ENCODE measurements at places on chromosomes 4 and X.

DNA sequence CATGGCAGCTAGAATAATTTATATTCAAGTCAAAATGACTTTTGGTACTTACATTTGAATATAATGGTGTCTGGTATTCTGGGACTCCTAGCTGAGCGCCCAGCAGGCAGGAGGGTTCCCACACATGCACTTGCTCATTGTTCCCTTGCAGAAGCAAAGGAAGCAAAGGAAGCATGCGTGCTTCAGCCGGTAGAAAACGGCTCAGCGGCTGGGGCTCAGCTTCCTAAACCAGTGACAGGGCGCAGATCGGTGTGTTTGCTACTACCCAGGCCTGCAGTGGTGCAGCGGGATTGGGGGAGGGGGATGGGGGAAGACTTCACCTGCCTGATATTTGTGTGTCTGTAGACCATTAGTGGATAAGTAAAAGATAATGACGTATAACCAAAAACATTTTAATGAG, 978.3 kb upstream of the TENM3 start:
- DNase-seq, result no peak

DNA sequence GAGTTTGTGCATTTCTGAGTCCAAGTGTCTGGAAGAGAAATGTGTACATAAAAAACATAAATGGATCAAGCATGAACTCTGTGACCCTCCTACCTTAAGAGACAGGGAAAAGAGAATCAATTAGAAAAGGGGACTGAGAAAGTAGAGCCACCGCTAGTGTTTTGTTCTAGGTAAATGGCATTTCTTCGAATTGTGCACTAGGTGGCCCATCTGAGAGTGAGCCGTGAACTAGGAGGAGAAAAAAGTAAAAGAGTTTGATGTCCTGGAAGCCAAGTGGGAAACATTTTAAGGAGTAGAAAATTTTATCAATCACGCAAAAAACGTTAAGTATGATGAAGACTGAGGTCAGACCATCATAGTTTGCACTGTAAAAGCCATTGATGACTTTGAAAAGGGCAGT, 55.1 kb downstream of the NAF1 start:
- DNase-seq, result no peak

DNA sequence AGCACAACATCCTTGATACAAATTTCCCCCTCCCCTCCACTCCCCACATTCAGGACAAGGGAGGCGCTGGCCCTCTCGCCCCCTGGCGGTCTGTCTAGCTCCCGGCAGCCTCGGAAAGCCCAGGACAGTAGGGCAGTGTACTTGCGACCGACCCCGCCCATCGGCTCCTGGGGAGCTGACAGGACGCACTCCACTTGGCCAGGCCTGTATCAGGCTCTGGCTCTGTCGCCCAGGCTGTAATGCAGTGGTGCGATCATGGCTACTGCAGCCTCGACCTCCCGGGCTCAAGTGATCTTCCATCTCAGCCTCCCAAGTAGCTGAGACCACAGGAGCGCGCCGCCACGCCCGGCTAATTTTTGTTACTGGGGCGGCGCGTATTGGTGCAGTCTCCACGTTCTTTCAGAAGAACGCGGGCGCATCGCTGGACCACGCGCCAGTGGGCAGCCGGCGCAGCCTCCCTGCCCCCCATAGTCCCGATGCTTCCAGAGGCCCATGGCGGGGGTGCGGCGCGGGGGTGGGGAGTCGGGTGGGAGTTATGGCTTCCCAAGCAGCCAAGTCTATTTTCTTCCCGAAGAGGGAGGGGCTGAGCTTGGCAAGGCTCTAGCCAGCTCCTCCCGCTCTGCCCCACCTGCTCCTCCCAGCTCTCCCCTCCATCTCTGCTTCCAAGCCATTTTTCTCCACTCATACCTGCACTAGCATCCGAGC, 7.8 kb upstream of the AKAP14 start:
- no peak for DNase-seq

- DNase-seq, result no peak
These were observed 25.5 kb downstream of the VEGFC start for GRCh38 chr4:176767183-176767582.

- no peak for DNase-seq
These were observed 121.4 kb downstream of the RNF150 start for GRCh38 chr4:141011901-141012315.

DNA sequence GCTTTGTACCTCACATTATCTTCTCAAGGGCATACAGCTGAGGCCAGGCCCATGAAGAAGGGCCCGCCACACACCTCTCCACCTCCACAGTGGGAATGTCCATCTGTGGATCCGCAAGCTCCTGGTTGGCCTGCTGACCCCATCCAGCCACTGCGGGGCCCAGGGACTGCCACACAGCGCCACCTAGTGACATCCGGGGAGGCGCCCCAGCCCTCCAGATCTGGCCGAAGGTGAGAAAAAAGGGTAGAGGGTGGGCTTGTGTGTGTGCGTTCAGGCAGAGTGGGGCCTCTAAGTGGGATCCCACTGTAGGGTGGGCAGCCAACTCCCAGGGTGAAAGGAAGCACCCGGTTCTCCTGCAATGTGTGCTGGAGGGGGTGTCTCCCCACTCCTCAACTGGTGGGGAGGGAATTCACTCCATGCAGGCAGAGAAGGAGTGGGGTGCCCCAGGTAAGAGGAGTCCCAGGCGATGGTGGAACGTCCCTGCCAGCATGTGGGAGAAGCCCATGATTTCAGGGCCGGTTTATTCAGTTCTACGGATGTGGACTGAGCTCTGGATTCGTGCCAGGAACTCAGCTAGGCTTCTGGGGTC, 117.3 kb downstream of the ENPP6 start:
- DNase-seq, result no peak

GRCh38 chr4:24582235-24582832, 2.0 kb downstream of the DHX15 start:
- DNase-seq, result no peak

DNA sequence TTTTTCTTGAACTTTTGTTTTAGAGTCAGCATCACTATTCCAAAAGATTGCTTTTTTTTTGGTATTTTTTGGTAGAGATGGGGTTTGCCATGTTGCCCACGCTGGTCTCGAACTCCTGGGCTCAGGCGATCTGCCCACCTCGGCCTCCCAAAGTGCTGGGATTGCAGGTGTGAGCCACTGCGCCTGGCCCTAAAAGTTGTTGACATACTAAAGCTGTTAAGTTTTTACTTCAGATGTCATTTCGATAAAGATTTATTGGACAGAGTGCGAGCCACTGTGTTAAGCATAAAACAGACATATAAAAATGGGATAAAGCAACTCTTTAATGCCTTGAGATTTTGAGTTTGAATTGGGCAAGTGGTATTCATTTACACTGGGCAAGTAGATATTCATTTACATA, 28.3 kb downstream of the USO1 start:
- DNase-seq, result no peak

- no peak for DNase-seq
These were observed 9.5 kb upstream of the KCND1 start for GRCh38 chrX:48981178-48981577.

DNA sequence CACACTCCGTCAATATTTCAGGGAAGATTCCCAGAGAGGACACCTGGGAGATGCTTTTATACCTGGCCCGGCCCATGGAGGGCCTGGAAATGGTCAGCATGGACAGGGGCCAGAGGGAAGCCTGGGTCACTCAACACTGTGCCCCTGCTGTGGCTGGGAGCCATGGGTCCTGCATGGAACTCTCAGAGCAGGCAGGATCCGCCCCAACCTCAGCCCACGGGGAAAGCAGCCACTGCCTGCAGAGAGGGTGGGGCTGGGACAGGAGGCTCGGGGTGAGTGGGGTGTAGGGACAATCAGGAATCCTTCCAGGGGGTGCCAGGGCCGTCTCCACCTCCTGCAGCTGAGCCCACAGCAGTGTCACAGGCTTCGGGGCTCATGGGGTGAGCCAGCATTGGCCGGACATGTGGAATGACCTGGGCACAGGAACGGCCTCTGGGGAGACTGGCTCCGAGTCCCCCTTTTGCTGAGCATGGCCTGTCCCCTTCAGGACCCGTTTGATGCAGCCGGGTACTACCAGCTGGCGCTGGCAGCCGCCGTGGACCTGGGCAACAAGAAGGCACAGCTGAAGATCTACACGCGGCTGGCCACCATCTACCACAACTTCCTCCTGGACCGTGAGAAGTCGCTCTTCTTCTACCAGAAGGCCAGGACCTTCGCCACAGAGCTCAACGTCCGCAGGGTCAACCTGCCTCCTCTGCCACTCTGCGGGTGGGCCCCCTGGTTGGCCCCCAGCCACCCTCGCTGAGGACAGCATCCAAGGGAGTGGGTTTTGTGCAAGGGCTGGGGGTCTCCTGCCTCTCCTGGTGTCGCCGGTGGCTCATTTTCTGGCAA, 29.1 kb upstream of the HTRA3 start:
- no peak for DNase-seq

- DNase-seq, result no peak
These were observed 81.1 kb downstream of the MBNL3 start for GRCh38 chrX:132407691-132408090.

DNA sequence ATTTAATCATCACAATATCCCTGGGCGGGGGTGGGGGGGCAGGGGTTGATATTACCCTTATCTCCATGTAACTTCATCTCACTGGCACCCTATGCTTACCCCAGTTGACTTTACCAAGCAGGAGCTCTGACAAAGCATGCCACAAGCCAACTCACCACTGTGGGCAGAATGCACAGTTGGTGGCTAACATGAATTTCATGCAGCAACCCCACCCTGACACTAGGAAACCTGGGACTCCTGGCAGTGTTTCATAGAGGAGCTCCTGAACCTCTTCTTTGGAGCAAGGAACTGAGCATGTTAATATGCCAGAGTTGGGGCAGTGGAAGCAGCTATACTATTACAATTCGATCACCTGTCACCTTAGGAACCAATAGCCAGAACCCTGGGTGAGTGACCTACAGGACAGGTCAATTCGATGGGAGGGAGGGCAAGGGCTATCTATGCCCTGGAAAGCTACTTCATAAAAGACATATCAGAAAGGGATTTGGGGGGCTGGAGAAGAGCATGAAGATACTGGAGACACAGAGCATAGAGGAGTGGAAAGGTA, 97.2 kb upstream of the ACSL4 start:
- no peak for DNase-seq

GRCh38 chr4:176734461-176734860, 58.3 kb downstream of the VEGFC start:
- no peak for DNase-seq

- DNase-seq, result no peak
These were observed 210.0 kb upstream of the STK26 start for GRCh38 chrX:131812847-131813825.

- DNase-seq, result no peak
These were observed 103.3 kb downstream of the PARM1 start for GRCh38 chr4:75036046-75036830.

- DNase-seq, result no peak
These were observed 48.6 kb upstream of the RASL11B start for GRCh38 chr4:52813546-52813945.

- DNase-seq, result no peak
These were observed 153.1 kb downstream of the NPNT start for GRCh38 chr4:106048250-106048971.

DNA sequence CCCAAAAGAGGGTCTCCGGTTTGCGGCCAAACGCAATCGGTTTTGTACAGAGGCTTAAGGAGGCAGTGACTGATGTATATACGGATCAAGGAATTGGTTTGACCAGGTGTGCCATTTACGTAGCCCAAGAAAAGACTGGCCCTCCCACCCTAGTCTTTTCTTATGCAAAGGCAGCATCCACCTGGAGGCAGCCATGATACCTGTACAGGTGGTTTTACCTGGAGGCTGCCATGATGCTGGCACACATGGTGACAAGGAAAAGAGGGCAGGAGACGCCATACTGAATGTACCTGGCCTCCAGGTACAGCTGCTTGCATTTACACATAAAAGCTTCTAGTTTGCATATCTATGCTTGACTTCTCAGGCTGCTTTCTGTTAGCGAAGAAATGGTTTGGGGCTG, 917.7 kb upstream of the INTU start:
- no peak for DNase-seq

DNA sequence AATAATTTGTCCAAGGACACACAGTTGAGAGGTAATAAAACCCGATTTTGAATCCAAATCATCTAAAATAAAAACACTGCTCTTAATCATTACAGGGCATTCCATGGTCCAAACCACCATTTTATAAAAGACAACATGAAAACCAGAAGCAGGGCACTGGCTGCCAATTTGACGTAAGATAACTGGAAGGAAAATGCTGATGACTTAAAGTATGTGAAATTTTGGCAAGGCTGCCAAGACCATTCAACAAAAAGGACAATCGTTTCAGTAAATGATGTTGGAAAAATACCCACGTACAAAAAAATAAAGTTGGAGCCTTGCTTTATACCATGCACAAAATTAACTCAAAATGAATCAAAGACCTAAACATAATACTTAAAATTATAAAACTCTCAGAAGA, 344.4 kb downstream of the RAPGEF2 start:
- no peak for DNase-seq

- no peak for DNase-seq
These were observed 327.1 kb upstream of the NWD2 start for GRCh38 chr4:36917413-36917812.

GRCh38 chr4:163467082-163467770, 6.3 kb downstream of the TKTL2 start:
- DNase-seq, result no peak

DNA sequence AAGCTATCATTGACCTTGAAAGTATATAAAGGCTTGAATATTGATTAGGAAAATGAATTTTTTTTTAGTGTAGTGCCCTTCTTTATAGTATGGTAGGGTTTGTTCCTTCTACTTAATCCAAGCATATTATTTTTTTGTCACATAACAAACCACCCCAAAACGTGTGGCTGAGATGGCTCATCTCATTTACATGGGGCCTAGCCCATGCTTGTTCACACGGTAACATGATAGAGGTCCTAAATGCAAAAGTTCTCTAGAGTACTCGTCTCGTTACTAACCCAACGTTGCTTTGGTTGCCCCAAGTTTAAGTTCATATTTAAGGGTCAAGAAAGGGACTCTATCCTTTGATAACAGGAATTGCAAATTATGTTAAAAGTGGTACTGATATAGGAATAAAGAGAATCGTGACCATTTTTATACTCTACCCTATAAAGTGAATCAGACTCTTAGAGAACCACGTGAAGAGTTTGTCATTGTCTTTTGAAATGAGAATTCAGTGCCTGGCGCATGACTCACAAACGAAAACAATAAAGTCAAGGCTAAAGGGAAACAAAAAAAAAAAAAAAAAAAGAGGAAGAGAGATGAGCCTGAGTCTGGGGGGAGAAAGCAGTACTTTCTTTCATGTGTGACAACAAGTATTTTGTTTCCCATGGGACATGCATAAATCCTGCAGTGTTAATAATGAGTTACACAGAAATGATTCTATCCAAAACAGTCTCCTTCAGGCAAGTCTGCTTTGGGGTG, 402.8 kb upstream of the NWD2 start:
- no peak for DNase-seq

DNA sequence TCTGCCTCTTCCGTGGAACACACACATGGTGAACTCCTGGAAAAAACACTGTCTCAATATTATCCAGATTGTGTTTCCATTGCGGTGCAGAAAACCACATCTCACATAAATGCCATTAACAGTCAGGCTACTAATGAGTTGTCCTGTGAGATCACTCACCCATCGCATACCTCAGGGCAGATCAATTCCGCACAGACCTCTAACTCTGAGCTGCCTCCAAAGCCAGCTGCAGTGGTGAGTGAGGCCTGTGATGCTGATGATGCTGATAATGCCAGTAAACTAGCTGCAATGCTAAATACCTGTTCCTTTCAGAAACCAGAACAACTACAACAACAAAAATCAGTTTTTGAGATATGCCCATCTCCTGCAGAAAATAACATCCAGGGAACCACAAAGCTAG, 87.9 kb downstream of the TET2 start:
- DNase-seq, result no peak

- DNase-seq, result no peak
These were observed 36.2 kb downstream of the NHS start for GRCh38 chrX:17411205-17411604.

- DNase-seq, result no peak
These were observed 163.7 kb downstream of the SMIM20 start for GRCh38 chr4:26077756-26078155.

- no peak for DNase-seq
These were observed 36.7 kb upstream of the HDAC8 start for GRCh38 chrX:72609313-72609712.
